Endodermal cell (in vitro differentiated cells): ENCODE measurements at places on chromosomes 7 and 10. TPM values are rescaled to one million over a fixed set of nuclear protein-coding genes. Genes with fewer than 3 reads are reported as not detected.

ADAM8 gene
- 3.3 and 5.5 TPM in 2 replicates for total RNA-seq

- H3K27me3 ChIP-seq = no peaks in the 10 kb centered on the region
- H3K27ac ChIP-seq = no peak overlapping the region
- no peaks in the 10 kb centered on the region for H3K4me1 ChIP-seq
- no peaks in the 10 kb centered on the region for H3K36me3 ChIP-seq
- no peak overlapping the region for H3K4me3 ChIP-seq
- DNase-seq = no peak
Measured at GRCh38 chr10:59618666-59619065, 91.0 kb downstream of the SLC16A9 start.

GRCh38 chr7:116331020-116331419 lies 120.7 kb downstream of the TES start:
- no peaks in the 10 kb centered on the region for H3K27me3 ChIP-seq
- H3K4me3 ChIP-seq = no peak overlapping the region
- no peak overlapping the region for H3K27ac ChIP-seq
- H3K36me3 ChIP-seq = no peaks in the 10 kb centered on the region
- no peaks in the 10 kb centered on the region for H3K4me1 ChIP-seq

DNA sequence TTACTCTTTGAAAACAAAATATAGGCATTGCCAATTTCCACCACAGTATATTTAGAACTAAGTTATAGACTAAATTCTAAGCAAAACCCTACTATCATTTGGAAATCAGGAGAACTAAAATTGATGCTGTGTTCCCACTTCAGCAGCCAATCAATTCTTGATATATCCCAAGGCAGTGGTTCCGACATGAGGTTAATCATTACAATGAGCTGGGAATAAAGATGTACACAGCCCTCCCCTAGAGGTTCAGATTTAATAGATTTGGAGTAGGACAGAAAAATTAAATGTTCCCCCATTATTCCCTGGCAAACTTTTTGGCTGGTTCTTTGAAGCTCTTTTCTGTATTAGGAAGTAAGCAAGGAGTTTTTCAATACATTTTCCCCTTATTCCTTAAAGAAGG lies 15.1 kb downstream of the ZNF800 start:
- H3K36me3 ChIP-seq = peaks cover 35% of the 10 kb centered on the region
- no peaks in the 10 kb centered on the region for H3K4me1 ChIP-seq
- DNase-seq = no peak
- H3K27me3 ChIP-seq = no peaks in the 10 kb centered on the region
- no peak overlapping the region for H3K4me3 ChIP-seq
- H3K27ac ChIP-seq = no peak overlapping the region

GRCh38 chr10:19629567-19629966 lies 186.7 kb upstream of the PLXDC2 start:
- peak; percentile 63 for DNase-seq
- no peaks in the 10 kb centered on the region for H3K36me3 ChIP-seq
- peak overlapping the region; percentile 78 for H3K27ac ChIP-seq
- no peaks in the 10 kb centered on the region for H3K27me3 ChIP-seq

DNA sequence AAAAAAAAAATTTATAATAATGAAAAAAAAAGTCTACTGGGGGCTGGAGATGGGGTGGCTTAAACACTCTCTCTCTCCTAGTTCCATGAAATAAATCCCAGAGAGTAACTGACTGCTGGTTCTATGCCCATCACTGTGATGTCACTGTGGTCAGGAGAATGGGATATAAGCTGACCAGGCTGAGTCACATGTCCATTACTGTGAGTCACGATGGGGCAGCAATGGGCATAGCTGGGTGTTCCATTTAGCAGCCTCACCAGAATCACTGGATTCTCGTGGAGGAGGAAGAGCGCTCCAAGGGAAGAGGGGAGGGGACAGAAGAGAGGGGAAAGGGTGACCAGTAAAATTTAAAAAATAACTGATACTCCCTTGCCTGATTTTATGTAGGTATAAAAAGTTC lies 37.1 kb downstream of the MASTL start:
- no peaks in the 10 kb centered on the region for H3K4me1 ChIP-seq
- no peak overlapping the region for H3K4me3 ChIP-seq
- no peak overlapping the region for H3K27ac ChIP-seq

TMEM139 gene
- 1.2 to 2.3 TPM (median 2.3 TPM) in 3 replicates for total RNA-seq

DNA sequence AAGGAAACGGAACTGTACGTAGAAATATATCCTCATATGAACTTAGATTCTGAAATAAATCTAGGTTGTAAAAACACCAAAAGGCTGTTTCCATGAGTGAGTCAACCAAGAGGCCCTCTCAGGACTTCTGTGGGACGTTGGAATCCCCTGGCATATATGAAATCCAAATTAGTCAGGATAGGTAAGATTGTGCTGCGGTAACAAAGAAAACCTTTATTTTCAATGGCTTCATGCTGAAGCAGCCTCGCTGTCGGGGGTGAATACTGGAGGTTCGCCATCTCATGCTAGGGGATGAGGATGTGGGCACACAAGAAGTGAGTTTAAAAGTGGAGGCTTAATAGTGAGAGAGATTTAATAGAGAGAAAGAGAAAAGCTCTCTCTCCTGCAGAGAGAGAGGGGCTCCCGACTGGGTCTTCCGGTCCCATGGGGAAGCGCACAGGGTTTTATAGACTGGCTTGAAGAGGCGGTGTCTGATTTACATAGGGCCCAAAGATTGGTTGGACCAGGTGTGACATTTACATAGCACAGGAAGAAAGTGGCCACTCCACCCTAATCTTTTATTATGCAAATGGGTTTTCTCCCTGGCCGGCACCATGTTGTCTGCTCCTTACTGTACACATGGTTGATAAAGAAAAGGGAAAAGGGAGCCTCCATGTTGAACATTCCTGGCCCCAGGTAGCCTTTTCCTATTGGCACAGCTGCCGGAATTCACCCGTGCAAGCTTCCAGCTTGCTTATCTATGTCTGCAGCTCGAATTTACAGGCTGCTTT lies 52.3 kb upstream of the SEPHS1 start:
- DNase-seq = no peak
- H3K4me1 ChIP-seq = no peaks in the 10 kb centered on the region
- no peaks in the 10 kb centered on the region for H3K36me3 ChIP-seq
- H3K27ac ChIP-seq = no peak overlapping the region
- no peak overlapping the region for H3K4me3 ChIP-seq

DNA sequence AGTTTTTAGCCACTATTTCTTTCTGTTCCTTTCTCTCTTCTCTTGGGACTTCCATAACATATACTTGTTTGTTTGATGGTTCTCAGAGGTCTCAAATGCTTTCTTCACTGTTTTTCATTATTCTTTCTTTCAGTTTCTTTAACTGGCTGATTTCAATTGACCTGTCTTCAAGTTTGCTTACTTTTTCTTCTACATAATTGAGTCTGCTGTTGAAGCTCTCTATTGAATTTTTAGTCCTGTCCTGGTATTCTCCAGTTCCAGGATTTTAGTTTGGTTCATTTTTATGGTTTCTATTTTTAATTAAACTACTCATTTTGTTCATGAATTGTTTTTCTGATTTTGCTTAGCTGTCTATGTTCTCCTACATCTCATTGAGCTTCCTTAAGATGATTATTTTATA lies 1305.3 kb upstream of the CELF2 start:
- H3K27ac ChIP-seq = no peak overlapping the region
- H3K27me3 ChIP-seq = no peaks in the 10 kb centered on the region
- no peak for DNase-seq
- H3K36me3 ChIP-seq = no peaks in the 10 kb centered on the region
- no peak overlapping the region for H3K4me3 ChIP-seq
- H3K4me1 ChIP-seq = no peaks in the 10 kb centered on the region

DNA sequence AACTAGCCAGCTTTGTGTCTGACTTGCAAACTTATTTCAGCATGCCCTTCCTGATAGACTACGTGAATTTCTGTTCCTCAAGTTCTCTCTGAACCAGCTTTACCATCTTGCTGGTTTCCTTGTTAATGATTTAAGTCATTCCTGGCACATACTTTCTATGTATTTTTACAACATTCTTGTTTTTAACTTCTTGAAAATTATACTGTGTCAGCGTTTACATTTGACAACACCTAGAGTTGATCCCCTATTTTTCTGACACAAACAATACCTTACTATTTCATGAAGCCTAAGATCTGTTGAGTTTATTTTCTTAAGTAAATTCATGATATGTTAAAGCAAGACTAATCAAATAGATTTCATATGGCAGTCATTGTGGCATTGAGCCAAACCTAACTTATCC lies 686.3 kb downstream of the XPNPEP1 start:
- H3K4me1 ChIP-seq = no peaks in the 10 kb centered on the region
- H3K36me3 ChIP-seq = no peaks in the 10 kb centered on the region
- no peak overlapping the region for H3K4me3 ChIP-seq
- H3K27me3 ChIP-seq = no peaks in the 10 kb centered on the region

GRCh38 chr7:80918399-80918798 lies 452 bp downstream of the SEMA3C start:
- H3K27me3 ChIP-seq = no peaks in the 10 kb centered on the region
- H3K27ac ChIP-seq = peak overlapping the region; percentile 84
- no peaks in the 10 kb centered on the region for H3K4me1 ChIP-seq
- peak overlapping the region; percentile 85 for H3K4me3 ChIP-seq
- DNase-seq = peak; percentile 69

GRCh38 chr7:374706-375311 lies 84.8 kb downstream of the FOXL3 start:
- peaks cover 6% of the 10 kb centered on the region for H3K4me1 ChIP-seq
- DNase-seq = peak; percentile 47
- H3K36me3 ChIP-seq = no peaks in the 10 kb centered on the region

PRXL2A gene
- total RNA-seq = 93.2 and 101 TPM in 2 replicates

GRCh38 chr7:31114593-31115343 lies 62.7 kb downstream of the ADCYAP1R1 start:
- H3K4me1 ChIP-seq = no peaks in the 10 kb centered on the region
- no peak overlapping the region for H3K27ac ChIP-seq
- no peaks in the 10 kb centered on the region for H3K36me3 ChIP-seq
- peak; percentile 85 for DNase-seq

- DNase-seq = no peak
- H3K27me3 ChIP-seq = peaks cover 6% of the 10 kb centered on the region
- no peaks in the 10 kb centered on the region for H3K4me1 ChIP-seq
- peaks cover 63% of the 10 kb centered on the region for H3K36me3 ChIP-seq
- H3K4me3 ChIP-seq = no peak overlapping the region
- H3K27ac ChIP-seq = no peak overlapping the region
Measured at GRCh38 chr10:74022926-74023629, 25.2 kb downstream of the VCL start.

DNA sequence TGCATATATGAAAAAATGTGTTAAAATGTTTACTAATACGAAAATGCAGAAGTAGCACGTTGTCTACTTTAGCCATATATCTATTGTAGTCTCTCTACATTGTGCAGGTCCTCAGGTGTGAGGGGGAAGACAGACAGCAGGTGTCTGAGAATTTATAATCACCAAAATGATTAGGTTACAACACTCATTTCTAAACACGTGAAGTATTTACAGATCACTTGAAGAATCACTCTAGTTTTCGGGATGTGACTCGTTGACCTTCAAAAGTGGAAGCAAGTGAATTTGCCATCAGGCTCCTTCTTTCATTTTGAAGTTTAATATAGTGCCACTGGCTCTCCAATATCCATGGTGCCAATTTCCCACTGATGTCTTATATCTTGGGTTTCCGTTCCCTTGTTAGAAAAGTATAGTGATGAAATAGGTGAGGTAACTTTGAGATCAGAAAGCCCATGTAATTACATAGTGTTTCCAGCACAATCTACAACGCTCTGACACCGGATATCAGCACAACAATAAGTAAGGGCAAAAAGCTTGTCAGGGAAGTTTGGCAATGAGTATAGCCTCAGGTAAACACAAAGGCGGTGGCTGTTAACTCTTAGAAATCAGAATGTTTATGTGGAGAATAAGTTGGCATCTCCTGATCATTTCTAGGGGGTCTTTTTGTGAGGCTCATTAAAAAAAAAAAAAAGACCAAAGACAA lies 57.5 kb upstream of the SP4 start:
- DNase-seq = no peak
- H3K4me1 ChIP-seq = no peaks in the 10 kb centered on the region
- no peaks in the 10 kb centered on the region for H3K36me3 ChIP-seq
- no peak overlapping the region for H3K27ac ChIP-seq
- H3K4me3 ChIP-seq = no peak overlapping the region
